ENCODE measurements at places on chromosomes 7 and 10.

- no peak for DNase-seq
These were observed 264.1 kb downstream of the GRID1 start for GRCh38 chr10:86102451-86102850.

DNA sequence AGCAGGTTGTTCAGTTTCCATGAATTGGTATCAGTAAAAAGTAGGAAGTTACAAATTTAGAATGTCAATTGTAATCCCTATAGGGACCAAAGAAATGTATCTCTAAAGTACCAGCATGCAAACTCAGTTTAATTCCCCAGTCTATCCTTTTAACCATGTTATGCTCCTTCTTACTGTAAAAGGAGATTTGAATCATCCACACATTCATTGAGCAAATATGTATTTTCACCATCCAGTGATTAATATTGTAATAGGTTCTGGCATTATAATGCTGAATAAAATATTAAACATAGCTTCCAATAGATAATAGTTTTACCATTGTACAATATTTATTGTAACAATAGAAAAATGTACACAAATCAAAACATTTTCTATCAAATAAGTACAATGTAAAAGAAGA, 228.2 kb upstream of the SEMA3A start:
- DNase-seq = no peak

DNA sequence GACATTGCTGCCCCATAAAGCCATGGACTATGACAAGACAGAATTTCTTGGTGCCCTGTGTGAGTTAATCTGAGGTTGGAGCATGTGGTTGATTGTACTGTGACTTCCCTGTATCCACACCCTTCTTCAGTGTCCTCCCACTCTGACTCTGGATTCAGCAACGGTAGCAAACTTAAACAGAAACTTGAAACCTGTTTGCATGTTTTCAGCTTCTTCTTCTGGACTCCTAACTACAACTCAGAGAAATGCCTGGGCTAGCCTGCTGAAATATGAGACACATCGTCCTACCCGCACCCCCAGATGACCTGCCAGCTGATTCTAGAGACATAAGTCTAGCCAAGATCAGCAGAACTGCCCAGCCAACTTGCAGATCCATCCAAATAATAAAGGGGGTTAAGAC, 78.4 kb downstream of the IPMK start:
- no peak for DNase-seq

DNA sequence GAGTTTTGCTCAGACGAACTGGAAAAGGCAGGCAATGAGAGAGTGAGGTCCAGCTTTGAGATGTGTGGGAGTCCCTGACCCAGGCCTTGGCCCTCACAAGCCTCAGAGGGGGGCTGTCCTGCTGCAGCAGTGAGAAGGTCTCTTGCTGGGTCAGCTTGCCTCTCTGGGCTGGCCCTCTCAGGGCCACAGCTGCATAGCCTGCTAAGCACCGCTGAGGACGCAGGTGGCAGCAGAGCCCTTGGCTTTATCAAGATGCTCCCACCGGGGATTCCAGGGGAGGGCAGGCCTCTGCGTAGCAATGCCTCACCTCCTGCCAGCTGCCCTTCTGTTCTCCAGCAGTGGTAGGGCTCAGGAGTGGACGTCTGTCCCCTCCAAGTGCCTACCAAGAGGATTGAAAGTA, 128.7 kb downstream of the COBL start:
- no peak for DNase-seq

DNA sequence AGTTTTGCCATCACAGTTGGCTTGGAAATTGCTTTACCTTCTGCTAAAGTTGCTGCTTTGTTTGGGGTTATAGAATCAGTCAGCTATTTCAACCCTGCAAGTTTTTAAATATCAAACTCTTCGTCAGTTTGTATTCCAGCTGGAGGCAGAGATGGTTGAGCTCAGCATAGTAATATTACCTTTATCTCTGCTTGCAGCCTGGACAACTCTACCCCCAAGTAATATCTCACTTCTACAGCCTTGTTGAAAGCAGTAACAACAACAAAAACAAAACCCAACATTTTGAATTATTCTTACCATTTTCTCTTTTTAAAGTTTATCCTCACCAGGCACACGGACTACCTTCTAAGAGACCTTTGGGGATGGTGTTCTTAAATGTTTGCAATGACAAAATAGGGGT, 239.1 kb upstream of the PHF14 start:
- DNase-seq = no peak

Data from GM06990 (cell line).